ENCODE measurements at places on chromosomes 7 and 10.

- no peak for DNase-seq
Observed at GRCh38 chr7:50406935-50407334, 43.2 kb downstream of the FIGNL1 start.

DNA sequence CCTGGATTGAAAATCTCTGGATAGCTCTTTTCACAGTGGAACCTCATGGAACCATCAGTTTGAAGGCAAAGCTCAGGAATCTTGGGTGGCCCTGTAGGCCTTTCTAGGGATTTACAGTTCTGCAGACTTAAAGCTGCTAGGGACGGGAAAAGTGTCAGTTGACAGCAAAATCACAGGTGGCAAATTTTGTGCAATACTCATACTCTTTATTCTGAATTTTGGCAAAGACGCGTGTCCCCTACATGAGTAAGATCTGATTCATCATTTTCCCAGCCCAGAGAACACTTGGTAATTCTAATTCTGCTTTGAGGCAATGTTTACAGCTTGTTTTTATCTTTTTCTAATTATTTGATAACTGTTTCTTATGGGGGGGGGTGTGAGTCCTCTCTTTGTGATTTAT is 3.6 kb downstream of the LRRC17 start:
- no peak for DNase-seq

DNA sequence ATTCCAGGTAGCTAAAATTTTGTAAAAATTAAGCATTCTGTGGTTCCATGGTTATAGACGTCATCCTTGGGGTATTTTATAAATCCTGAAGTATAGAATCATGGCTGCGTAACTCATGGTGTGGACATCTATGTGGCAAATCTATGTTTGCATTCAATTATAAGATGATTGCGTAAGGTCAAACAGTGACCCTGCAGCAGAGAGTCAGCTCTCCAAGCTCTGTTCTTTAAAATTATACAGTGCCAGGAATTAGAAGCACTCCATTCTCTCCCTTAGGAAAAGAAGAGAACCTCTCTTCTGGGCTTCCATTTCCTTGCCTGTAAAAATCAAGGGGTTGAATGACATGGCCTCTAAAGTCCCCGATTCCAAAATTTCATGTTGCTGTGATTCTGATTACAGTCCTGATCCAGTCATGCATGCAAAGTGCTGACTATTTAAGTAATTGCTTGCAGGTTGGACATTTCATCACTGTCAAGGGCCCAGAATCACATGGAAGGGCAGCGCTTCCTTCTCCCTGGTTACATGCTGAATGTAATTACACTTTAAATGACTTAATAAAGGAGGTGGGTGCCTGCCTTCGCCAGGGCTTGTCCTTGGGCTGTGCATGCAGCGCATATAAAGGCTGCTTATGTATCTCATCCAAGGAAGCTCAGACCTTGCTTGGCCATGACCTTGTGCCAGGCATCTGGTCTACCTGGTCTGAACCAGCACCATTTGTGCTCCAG is 550.7 kb downstream of the TYW1 start:
- no peak for DNase-seq

DNA sequence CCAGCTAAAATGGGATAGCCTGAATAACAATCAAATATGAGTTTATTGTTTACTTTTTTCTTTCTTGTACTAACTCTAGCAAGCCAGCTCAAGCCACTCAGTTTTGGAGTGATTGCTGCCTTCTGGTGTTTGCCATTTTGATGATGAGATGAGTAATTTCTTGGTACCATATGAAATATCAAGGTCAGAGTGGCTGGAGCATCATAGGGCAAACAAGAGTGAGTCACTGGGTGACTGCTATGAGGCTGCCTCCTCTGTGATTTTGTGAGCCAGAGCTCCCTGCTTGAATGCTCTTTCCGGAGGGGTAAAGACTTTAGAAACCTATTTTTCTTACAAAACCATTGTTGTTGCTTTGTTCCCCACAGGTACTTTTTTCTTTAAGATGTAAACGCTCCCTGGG is 295.6 kb downstream of the PRKG1 start:
- DNase-seq = no peak

GRCh38 chr7:131157530-131158243 is 170.0 kb upstream of the MKLN1 start:
- no peak for DNase-seq

DNA sequence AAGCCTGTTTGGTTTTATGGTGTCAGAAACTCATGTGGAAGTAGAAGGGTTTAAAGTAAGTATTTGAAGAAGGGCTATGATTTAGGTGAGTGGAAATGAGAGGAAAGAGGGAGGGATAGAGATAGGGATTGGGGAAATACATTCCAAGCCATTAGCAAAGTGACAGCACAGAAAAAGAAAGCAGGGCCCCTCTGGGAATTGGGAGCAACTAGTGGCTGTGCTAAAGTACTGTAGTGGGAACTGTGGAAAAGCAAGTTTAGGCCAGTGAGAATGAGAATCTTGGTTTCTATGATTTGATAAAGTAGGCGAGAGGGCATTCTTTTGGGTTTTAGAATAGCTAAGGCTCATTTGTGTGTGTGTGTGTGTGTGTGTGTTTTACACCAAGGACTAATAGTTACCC is 5.0 kb downstream of the PRKG1 start:
- DNase-seq = no peak

- no peak for DNase-seq
Observed at GRCh38 chr7:117386110-117386706, 41.1 kb downstream of the ASZ1 start.

DNA sequence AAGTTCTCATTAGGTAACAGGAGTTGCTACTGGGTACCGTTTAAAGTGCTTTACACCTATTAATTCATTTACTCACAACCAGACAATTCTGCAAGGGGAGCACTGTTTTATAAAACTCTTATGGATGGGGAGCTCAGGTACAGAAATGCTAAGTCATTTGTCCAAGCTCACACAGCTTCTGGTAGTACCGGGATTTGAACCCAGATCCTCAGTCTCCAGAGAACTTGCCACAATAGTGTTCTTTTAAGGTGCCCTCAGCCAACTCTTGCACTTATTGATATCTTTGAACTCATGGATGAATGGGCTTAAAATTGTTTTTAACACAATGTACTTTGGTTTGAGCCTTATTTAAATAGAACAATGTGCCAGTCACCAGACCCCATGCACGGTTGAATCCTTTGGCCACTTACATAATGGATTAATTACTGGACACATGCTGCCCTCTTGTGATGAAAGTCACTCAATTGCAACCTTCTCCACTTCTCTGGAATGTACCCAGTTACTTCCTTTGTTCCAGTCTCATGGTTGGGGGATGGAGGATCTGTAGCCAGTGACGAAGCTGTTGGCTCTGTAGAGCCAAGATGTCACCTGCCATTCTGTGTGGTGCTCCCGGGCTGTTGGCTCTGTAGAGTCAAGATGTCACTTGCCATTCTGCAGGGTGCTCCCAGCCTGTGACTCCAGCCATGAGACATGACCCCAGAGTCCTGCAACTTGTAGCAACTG is 65.6 kb downstream of the NOD1 start:
- DNase-seq = peak; percentile 43

DNA sequence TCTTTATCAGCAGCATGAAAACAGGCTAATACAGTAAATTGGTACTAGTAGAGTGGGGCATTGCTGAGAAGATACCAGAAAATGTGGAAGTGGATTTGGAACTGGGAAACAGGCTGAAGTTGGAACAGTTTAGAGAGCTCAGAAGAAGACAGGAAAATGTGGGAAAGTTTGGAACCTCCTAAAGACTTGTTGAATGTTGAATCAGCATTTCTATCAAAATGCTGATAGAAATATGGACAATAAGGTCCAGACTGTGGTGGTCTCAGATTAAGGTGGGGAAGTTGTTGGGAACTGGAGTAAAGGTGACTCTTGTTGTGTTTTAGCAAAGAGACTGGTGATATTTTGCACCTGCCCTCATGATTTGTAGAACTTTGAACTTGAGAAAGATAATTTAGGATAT is 231.2 kb upstream of the KCND2 start:
- DNase-seq = no peak

DNA sequence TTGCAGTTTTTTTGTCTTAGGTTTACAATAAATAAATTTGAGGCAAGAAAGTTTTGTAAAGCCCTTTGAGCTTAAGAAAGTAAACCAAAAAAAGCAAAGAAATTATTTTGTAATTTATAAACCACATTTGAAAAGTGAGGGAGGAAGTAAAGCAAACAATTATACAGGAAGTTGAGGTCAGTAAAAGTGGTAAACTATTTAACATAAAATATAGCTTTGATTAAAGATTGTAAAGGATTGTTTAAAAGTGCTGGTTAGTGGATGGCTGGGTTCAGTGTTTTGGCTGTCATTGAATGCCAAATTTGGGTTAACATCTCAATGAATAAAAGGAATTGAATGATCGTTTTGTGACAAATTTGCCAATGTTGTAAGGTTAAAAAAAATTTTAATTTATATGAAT is 9.9 kb downstream of the SOSTDC1 start:
- no peak for DNase-seq

- DNase-seq = no peak
Observed at GRCh38 chr7:117737926-117738325, 135.3 kb downstream of the CTTNBP2 start.

- DNase-seq = no peak
Observed at GRCh38 chr7:104444017-104444416, 115.6 kb downstream of the LHFPL3 start.

- DNase-seq = no peak
Observed at GRCh38 chr10:14385596-14386593, 55.2 kb upstream of the FRMD4A start.

DNA sequence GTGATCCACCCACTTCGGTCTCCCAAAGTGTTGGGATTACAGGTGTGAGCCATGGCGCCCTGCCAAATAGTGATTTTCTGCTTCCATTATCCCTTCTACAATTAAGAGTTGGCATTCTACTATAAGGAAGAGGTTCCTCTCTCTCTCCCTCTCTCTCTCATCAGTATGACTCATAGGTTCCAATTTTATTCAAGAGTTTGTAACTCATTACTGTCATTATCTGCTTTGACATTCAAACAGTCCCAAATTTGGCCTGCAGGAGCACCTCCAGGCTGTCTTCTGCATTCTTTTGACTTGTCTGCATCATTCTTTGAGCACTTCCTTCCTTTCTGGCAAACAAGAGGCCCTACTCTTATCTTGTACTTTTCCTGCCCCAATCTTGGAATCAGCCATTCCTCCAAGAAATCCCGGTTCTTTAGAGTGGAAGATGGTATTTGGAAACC is 33.2 kb upstream of the CALU start:
- DNase-seq = no peak

DNA sequence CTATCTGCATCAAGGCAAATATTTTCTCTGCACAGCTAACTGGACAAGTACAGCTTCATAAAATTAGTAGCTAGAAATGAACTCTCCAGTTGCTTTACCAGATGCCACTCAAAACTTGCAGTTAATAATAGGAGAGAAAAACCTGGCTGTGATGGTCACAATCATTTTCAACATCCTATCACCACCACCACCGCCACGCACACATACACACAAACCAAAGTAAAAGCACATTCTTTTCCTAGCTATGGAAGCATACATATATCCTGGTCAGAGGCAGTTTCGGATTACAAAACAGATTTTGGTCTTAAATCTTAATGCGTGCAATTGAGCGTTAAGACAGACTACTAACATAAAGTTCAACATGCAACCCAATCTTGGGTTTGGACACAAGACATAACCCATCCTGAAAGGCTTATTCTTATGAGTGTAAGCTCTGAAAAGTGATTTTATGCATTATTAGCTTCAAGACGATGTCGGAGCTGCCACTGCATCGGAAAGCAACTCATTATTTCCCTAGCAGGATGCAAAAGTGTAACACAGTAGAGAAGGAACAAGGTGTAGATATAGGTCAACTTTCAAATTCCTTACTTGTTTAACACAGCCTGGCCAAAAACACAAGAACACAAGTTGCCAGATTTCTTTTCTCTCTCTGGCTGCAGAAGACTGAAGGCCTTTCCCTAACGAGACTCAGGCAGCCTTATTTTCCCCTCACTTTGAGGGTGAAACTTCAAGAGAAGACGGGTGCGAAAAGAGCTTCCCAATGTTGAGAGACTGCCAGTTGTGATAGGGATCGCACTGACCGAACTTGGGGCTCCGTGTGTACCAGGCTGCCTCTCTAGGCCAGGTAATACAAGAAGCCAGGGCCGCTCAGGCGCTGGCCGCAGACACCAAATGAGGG is 1.2 kb downstream of the CACUL1 start:
- DNase-seq = no peak

GRCh38 chr10:124493214-124493882 is 31.7 kb downstream of the LHPP start:
- DNase-seq = no peak

DNA sequence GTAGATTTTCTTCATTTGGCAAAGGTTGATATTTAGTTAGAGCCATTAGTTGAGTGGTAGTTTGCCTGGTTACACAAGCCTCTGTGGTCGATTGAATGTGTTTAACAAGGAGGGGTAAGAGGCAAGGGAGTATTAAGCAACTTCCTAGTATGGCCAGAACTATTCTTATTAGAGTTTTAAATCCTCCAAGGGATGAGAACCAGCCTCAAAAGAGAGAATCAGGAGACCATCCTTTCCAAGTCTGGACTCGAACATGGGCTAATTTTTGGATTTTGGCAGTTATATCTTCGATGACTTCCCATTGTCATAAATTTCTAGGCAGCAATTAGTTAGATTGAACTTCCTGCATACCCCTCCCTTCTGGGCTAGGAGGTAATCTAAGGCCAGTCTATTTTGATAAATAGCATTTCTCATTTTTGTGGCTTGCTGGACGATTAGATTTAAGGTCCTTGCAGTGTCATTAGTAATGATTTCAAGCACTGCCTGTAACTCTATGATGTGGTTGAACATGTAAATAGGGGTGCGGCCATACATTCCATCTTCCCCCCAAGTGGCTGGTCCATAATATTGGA is 219.5 kb upstream of the KCND2 start:
- peak; percentile 15 for DNase-seq

GRCh38 chr10:127980898-127981297 is 74.0 kb downstream of the PTPRE start:
- no peak for DNase-seq

- no peak for DNase-seq
Observed at GRCh38 chr7:96441436-96442084, 119.7 kb upstream of the SLC25A13 start.

DNA sequence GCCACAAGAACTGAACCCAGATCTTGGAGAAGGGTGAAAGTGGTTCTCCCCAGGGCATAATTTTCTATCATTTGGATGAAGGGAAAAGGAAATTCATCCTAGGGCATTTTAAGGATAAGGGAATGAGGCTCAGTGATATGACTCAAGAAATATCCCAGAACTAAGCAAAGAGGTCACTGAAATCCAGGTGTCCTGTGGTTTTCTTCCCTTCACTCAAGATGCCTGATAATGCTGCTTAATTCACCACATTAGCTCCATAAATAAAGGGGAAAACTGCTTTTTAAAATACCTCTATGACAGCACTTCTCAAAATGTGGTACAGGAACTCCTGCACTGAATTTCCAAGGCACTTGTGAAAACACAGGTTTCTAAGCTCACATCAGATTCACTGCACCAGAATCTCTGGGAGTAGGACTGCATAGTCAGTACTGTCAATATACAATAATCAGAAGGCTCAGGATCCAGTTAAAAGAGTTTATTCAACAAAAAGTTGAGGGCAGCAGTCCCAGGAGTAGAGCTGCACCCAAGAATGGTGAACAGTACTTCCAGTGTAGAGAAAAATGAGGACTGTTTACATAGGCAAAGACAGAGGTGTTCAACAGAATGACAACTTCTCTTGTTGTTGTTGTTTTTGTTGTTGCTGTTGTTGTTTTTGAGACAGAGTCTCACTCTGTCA is 2.9 kb downstream of the IFIT3 start:
- no peak for DNase-seq

- DNase-seq = no peak
Observed at GRCh38 chr10:6052247-6053221, 9.6 kb downstream of the IL2RA start.

Data from muscle of arm (tissue), 14 donors.